ENCODE measurements at places on chromosomes 16 and 17.

GRCh38 chr17:5184288-5184687 is 7.4 kb downstream of the ZNF594 start:
- no peak for DNase-seq

DNA sequence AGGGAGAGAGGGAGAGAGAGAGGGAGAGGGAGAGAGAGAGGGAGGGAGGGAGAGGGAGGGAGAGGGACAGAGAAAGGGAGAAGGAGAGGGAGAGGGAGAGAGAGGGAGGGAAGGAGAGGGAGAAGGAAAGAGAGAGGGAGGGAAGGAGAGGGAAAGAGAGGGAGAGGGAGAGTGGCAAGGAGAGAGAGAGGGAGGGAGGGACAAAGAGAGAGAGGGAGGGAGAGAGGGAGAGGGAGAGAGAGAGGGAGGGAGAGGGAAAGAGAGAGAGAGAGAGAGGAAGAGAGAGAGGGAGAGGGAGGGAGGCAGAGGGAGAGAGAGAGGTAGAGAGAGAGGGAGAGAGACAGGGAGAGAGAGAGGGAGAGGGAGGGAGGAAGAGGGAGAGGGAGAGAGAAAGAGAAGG is 73.5 kb downstream of the AXIN2 start:
- no peak for DNase-seq

DNA sequence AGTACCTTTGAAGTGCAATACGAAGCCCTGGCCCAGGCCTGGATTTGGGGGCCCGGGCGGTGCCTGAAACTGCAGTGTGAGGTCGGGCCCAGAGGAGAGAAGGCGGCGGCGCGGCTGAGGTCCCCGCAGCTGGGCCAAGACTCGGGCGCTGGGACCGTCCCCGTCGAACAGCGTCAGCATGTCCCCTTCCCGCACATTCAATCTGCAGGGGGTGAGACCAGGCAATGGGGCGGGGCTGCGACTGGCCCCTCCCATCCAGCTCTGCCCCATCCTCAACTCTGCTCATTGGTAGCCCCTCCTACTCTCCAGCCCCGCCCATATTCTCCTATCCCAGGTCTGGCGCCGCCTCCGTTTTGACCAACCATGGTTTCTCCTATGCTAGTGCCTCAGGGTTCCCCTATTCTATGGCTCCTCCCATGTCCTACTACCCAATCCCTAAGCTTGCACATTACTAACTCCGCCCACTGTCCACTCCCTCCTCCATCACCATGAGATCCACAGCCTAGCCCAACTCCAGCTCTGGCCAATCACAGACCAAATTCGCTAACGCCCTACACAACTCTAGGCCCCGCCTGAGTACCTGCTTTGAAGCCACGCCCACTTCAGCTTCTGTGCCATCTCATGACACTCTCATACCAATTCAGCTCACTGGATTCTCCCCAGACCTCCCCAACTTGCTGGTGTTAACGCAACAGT is 14.4 kb upstream of the CDIPT start:
- no peak for DNase-seq

DNA sequence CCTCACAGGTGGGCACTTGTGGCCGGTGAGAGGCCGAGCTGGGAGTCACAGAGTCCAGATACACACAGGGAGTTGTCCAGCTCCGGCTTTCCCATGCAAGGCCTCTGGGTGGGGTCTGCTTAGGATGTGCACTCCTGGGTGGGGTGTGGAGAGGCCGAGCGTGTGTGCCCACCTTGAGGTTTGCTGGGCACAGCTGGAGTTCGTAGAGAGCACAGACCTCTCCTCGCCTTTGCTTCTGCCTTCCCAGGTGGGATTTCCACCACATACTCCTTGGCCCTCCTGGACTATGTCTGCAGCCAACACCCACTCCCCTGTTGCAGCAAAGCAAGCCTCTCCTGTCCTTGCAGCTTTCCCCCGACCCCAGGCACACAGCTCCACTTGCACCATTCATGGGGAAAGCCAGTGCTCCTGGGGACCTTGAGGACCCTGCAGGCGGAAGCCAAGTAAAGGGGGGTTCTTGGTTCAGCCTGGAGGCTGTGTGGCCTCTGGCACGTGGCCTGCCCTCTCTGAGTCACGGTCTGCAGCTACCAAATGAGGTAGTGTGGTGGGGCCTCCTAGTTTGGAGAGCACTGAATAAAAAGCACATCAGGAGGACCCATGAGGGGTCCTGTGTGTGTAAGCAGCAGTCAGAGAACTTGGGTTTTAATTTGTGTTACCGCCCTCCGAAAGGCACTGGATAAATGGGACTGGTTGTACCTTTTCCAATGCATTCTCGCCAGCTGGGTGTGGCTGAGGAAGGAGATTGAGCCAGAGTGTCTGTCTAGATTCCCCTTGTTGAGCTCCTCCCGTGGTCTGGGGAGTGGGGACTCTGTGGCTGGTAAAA is 31.5 kb downstream of the MPRIP start:
- DNase-seq: no peak

GRCh38 chr17:65025297-65025696 is 31.2 kb downstream of the GNA13 start:
- no peak for DNase-seq

- DNase-seq: peak; percentile 71
Measured at GRCh38 chr16:68074850-68075555, 10.2 kb upstream of the NFATC3 start.

DNA sequence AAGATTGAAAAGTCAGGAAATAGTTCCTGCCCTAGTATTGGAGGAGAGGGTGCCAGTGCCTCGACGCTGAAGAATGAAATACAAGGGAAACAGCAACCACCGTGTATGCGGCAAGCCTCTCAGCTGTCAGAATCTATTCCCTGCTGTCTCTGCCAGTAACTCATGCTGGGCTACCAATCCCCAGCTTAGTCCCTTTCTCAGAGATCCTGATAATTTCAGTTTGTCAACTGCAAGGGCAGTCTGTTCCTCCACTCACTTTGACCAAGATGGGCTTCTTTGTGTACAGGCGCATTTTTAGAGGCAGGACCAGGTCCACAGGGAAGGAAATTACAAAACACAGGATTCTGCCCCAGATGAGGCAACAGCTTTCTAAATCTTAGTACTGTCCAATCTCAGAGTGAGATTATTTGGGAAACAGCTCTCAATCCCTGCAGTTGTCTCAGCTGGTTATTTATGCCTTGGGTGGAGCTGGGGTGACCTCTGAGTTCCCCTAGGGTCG is 1.3 kb downstream of the NQO1 start:
- DNase-seq: no peak

GRCh38 chr17:6070913-6071511 is 833 bp downstream of the WSCD1 start:
- no peak for DNase-seq

DNA sequence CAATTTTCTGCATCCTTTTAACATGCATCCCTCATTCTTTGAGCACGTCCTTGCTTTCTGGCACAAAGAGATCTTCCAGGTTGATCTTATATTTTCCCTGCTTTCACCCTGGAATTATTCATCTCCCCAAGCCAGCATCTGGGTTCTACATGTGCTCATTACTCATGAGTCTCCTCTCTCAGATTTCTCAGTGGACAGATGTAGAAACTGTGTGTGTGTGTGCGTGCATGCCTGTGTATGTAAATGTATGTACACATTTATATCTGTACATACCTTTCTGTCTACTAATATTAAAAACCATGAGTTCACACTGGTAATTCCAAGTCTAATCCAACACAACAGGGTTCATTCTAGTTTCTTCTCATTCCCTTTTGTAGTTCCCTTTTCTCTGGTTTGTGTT is 41.9 kb upstream of the NSRP1 start:
- DNase-seq: no peak

DNA sequence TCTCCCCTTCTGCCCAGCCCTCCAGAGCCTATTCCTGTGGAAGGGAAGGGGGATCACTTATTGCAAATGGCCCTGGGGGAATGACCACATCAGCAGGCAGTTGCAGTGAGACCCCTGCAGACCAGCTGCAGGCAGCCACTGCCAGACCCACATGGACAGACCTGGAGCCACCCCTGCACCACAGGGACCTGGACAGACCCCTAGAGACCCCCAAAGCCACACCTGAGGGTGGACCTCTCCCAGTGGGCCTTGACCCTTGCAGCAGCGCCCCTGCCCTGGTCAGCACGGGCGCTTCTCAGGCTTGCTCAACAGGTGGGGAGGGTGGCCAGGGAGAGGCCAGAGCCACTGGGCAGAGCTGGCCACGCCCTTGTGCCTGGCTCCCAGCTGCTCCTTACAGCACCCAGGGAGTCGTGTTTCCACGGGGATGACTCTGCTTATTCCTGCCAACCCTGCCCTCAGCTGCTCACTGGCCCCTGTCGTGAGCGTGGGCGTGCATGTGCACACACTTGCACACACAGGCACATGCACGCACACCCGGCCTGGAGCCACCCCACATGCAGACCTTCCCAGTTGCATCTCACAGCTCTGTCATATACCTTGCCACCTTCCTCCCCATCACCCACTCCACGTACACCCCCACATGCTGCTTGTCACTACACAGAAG is 1.3 kb upstream of the SCN4A start:
- DNase-seq: no peak

DNA sequence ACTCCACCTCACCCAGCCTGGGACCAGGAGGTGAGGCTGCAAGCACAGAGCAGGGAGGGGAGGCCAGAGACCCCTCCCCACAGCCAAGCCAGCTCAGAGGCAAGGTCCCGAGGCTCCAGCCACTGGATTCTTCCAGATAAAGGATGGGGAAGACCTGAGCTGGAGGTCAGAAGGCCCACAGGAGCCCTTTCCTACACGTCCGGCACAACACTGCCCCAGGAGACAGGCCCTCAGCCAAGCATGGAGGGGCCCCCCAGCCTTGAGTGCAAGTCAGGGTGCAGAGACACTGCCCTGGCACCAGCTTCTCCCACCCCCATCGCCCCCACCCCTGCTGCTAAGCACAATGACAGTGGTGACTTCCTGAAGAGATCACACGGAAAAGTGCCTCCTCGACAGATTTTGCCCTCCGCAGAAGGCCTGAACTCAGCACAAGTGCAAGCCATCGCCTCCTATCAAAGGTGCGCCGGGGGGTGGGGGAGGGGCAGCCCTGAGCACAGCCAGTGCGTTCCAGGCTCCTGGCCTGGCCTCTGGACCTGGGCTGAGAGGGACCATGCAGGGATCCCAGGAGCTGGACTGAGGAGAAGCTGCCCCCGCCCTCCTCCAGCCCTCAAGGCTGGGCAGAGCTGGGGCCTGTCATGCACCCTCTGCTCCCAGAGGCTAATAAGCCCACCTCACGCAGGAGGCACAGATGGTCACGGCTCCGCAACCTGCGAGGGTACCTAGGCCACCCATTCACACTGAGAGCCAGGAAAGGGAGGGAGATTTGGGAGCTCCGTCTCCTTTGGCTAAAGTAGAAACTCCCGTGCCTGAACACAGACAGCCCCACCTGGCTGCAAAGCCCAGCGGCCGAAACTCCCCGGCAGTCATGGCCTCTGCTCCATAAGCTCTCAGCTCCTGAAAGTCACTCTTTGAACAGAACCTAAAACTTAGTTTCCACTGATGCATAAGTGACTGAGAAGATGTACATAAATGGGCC is 2.7 kb downstream of the MAFG start:
- DNase-seq: no peak

DNA sequence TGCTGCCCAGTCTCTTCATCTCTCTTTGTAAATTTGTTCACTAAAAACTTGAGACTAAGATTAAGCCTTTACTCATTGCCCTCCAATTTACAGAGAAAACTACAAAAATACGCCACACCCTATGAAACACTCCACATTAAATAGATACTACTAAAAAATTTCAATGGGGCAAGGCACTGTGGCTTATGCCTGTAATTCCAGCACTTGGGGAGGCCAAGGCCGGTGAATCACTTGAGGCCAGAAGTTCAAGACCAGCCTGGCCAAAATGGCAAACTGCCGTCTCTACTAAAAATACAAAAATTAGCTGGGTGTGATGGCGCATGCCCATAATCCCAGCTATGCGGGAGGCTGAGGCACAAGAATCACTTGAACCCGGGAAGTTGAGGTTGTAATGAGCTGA is 3.8 kb downstream of the UBE2O start:
- DNase-seq: no peak
